ENCODE measurements at places on chromosomes 13 and 19.

GRCh38 chr13:48333976-48334375 is 30.4 kb downstream of the RB1 start:
- DNase-seq: no peak

DNA sequence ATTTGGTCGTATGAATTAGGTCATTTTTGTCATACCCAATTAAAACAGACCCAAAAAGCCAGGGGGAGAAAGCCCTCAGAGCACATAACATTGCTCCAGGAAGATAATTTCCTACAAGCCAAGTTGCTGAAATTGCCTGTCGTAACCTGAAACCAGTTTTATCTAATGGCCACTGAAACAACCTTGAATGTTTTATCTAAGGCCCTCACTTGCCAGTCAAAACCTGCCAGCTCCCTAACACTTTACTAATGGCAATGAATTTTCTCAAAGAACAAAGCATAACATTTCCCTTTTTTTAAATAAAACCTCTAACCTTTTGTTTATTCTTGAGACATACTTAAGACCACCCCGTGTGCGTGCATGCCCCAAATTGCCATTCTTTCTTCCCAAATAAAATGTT is 496.2 kb upstream of the KLHL1 start:
- no peak for DNase-seq

DNA sequence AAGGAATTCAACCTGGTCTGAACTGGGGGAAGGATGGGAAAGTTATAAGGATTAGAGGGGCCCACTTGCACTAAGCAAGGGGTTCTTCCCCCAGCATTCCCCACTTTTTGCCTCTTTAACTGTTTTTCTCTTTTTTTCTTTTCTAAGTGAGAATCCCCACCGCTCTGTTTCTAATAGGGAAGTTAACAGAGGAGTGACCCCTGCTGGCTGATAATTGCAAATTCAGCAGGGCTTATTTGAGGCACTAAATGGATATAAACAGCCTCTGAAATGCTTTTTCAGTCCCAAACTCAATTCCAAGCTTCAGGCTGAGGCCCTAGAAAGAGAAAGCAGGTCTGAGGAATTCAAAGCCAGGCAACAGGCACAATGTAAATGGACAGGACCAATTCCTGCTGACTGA is 38.2 kb upstream of the CEACAM21 start:
- peak; percentile 49 for DNase-seq

DNA sequence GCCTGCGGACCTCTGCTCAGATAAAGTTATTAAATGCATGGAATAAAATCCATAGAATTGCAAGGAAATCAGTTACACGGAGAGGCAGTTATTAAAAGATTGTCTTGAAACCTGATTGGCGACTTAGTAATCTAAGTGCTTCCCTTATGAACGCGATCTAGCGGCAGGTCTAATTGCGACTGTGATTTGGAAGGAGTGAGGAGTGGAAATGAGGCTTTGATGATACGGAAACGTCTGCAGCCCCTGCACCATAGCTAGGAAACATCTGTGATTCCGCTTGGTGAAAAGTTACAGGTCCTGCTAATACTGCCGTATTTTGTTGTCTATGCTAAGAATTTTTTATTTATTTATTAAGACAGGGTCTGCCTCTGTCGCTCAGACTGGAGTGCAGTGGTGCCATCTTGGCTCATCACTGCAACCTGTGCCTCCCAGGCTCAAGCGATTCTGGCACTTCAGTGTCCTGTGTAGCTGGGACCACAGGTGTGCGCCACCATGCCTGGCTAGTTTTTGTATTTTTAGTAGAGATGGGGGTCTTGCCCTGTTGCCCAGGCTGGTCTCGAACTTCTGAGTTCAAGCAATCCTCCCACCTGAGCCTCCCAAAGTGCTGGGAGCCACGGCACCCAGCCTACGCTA is 887 bp downstream of the NDUFS7 start:
- DNase-seq: no peak

GRCh38 chr13:76329004-76329403 is 557.2 kb downstream of the KCTD12 start:
- no peak for DNase-seq

DNA sequence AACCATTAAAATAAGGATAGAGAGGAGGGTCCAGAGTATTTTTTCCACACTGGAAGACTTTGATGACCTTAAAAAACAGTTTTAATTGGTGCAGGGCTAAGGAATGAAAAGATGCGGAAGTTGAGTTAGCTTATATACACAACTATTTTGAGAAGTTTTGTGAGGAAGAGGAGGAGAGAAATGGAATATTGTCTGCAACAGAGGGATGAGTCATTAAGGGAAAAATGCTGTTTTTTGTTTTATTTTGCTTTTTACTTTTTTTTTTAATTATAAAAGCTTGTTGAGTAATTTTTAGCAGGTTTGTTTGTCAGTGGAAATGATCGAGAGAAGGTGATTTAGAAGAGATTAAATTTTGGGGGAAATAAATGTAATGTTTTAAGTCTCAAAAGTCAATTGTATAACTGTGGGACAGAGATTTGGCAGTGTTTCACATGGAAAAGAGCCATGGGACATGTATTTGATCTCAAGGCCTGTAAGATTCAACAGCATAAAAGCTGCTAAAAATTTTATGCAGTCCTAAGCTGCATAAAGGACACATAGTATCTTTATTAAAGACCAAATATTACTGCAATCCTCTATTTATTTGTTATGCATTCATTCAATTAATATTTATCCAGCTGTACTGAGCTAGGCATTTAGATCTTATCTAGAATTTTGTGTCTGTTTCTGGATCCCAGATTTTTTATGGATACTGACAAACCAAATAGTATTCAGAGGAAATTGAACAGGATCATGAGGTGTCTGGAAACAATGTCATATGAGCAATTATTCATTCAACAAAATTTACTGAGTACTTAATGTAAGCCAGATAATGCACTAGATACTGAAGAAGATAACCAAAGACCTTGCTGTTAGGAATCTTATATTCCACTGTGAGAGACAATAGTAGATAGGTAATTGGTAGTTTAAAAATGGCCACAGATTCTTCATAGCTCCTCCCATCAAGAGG is 72.7 kb downstream of the DNAJC15 start:
- DNase-seq: no peak

DNA sequence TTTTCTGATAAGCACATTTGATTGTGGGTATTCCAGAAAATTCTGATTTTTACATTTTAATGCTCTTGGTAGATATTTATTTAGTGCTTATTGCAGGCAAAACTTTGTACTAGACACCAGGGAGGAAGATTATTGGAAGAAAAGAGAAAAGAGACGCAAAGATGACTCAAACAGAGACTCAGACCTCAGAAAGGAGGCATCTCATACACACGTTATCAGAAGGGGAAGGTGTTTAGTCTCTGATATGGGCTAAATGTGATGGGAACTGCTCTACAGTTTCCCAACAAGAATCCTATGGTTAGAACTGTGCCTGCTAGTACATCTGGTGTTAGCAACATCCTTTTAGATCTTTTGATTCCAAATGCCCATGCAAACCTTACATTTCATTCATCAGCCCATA is 245.6 kb downstream of the KLF5 start:
- DNase-seq: no peak

DNA sequence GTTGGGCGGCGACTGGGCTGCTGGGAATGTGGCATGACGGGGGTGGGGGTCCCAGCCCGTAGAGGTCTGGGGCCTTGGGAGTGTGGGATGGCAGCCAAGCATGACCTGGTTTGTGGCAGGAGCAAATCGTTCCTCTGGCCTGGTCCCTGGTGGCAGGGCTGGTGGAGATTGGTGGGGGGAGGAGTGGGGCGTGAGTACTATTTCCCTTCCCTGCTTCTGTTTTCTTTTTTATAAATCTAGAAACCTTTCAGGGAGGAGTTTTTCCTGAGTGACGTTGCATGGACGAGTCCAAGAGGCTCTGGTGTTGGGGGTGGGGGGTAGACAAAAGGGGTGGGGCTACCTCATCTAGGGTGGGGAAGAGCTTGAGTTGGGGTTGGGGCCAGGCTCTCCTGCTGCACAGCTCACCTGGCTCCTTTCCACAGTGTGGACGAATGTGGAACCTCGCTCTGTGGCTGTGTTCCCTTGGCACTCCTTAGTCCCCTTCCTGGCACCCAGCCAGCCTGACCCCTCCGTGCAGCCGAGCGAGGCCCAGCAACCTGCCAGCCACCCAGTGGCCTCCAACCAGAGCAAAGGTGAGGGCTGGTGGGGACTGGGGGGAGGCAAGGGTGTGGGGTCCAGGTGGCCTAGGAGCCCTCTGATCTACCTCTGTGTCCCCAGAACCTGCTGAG is 15.4 kb upstream of the PRR19 start:
- no peak for DNase-seq

DNA sequence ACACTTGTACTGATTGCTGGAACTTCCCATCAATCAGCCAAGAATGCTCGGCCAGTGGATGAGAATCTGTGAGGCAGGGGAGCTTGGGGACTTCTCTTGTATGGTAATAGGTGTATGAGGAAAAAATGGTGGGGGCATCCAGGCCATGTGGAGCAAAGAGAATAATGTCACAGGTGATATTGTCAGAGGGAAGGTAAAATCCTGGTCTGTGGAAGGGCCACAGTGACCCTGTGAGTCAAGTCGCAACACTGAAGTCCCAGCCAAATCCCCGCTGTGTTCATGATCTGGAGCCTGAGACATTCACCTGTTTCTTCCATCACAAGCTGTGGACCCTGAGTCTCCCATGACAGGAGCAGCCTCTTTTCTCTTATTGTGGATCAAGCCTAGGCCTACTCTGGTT is 8.1 kb downstream of the PSG7 start:
- no peak for DNase-seq

GRCh38 chr19:9863759-9864158 is 28.6 kb downstream of the PIN1 start:
- DNase-seq: peak; percentile 22

DNA sequence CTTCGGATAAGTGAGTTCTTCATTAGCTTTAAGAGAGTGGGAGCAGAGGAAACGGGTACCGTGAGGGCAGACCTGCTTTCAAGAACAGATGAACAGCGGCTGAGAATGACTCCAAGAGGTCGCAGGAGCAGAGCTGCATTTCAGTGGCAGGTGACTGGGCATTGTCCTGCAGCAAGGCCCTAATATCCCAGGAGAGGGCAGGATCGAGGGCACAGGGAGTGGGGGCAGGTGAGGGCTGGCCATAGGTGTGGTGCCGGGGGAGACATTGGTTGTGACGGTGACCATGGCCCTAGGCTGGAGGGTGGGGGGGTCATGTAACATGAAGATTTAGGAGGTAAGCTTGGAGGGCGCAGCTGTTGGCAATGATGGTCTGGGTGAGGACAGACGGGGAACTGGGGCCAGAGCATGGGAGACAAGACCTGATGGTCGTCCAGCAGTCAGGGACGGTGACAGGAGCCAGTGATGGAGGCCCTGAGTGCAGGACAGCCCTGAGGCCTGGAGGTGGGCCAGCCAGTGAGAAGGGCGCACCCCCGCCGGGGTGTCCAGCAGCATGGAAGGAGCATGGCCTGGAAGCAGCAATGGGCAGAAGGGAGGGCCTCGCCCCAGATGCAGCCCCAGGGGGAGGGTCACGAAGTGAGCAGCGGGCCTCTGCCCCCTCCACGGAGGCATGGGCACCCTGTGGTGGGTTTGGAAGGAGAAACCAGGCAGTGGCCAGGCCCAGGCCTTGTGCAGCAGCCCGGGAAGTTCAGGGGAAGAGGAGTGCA is 29.2 kb upstream of the LAMP1 start:
- no peak for DNase-seq

GRCh38 chr19:3443840-3444694 is 36.3 kb downstream of the SMIM24 start:
- DNase-seq: no peak

GRCh38 chr13:50747737-50748350 is 95.6 kb downstream of the DLEU7 start:
- no peak for DNase-seq

DNA sequence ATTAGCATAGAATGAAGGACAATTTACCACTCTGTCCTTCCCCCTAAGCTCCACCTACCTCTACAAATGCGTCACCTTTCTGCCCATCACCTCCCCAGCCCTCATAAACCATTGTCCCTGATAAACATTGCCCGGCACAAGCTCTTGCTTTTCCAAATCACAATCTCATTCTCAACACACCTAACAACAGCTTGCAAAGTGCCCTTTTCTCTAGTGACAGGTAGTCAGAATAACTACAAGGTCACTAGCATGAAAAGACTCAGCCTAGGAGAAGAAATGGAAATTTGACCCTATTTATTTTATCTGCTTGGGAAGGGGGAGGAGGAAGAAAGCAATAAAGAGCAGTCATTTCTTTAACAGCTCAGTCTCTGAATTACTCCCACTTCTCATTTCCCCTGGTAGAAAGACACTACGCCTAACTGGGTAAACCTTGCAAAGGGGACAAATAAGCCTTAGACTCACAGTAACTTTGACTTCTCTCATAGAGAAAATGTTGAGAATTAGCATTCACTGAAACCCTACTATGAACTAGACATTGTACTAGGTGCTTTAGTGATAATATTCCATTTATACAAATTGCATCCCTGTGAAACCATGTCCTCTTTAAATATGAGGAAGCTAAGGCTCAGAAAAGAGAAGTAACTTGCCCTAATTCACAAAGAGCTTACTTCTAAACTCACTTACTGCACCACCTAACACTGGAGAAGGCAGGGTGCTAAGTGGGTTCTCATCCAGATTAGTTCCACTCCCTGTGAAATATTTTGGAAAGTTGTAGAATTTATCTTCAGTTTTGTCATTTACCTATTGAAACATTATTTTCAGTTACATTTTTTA is 116.2 kb upstream of the FNDC3A start:
- no peak for DNase-seq

- DNase-seq: peak; percentile 79
These were observed 1.4 kb upstream of the ZMYM5 start for GRCh38 chr13:19864746-19865309.

GRCh38 chr13:19673473-19674430 is 40.3 kb downstream of the MPHOSPH8 start:
- no peak for DNase-seq

DNA sequence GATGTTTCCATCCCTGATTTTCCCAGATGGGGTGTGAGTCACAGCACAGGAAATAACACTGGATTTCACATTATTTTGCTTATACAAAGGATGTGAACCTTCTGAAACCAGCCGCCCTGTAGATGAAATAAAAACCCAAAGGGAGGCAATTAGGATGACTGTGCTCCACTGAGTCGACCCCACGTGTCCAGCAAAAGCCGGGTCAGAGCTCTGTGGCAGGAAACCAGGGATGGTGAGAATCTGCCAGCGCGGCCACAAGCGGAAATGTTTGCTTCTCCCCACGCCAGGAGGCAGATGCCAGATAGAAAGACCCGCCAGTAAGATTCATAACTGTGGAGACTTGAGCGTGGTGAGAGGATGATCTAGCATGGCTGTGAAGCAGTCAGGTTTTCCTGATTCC is 764.4 kb downstream of the LIG4 start:
- DNase-seq: no peak

DNA sequence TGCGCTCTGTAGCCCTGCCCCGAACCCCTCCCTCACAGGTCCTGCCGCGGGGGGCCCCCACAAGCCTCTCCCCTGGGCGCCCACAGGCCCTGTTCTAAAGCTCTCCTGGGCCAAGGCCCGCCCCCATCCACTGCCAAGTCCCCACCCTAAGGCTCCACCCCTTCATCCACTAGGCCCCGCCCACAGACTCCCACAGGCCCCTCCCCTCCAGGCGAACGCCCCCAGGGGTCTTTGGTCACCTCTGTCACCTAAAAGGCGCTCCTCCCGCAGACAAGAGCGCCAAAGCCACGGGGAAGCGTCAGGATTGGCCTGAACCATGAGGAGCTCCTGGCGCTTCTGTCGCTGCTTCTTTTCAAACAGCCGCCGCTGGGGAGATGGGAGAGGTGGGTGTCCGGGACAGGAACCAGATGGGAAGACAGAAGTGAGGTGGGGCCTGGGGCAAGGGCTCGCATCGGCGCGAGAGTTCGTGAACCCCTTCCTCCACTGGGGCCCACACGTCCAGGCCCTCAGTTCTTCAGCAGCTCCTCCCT is 2.3 kb downstream of the TULP2 start:
- DNase-seq: peak; percentile 36
